Fibroblast of skin of right quadriceps (primary cell): ENCODE measurements at places on chromosomes 16 and 17.

- peak; percentile 62 for DNase-seq
Observed at GRCh38 chr17:44223541-44224071, 4.1 kb upstream of the UBTF start.

- peak; percentile 96 for DNase-seq
Observed at GRCh38 chr17:80984749-80985148, 6.9 kb upstream of the CHMP6 start.

- DNase-seq, result no peak
Observed at GRCh38 chr17:42586514-42587230, 9.1 kb upstream of the PSMC3IP start.

GRCh38 chr16:54178478-54178976 is 108.1 kb downstream of the IRX3 start:
- DNase-seq, result no peak

GRCh38 chr17:40063901-40064531 is 1.3 kb downstream of the THRA start:
- DNase-seq, result no peak
